Stimulated activated CD8-positive, alpha-beta memory T cell treated with anti-CD3 and anti-CD28 coated beads, Interleukin-4, amount 100 ng/mL, for 4 hours (primary cell): ENCODE measurements at places on chromosomes 7 and 10.

DNA sequence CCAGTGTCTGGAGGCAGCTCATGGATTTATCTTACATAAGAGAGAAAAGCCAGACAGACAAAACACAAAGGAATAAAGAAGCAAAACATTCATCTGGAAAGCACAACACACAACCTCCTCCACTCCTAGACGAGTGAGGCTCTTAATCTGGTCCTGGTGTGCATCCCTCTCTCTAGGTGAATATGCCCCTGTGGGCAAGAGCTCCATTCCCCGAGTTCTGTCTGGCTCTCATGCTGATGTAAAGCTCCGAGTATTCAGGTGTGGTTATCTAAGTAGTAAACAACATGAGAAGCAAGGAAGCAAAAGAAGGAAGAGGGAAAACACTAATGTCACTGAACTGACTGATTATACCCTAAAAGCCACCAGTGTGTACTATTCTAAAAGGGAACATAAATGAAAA lies 47.9 kb upstream of the FEZF1 start:
- no peak for DNase-seq

GRCh38 chr7:131265227-131265626 lies 62.4 kb upstream of the MKLN1 start:
- no peak for DNase-seq

DNA sequence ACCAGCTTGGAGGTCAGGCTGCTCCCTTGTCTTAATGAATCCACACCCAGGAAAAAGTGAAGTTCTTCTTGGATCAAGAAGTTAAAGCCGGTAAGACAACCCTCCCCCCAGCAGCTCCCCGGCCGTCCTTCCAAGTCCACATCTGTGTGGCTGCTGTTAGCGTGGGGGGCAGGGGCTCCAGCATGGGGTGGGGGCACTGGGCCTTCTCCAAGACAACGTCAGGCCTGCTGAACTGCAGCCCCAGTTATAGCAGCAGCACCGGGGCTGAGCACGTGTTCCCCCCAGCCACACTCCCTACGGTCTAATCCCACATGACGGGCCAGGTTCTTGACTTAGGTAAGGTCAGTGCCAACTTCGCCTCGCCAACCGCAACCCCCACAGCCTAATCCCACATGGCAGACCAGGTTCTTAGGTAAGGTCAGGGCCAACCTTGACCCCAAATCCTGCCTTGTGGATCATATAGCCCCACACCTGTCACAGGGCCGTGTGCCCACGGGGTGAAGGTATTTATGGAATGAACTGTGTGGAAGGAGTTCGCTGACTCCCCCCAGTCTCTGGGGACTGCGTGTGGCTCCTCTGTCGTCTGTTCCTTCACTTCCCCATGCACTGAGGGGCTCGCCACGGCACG lies 30.4 kb upstream of the EN2 start:
- no peak for DNase-seq

DNA sequence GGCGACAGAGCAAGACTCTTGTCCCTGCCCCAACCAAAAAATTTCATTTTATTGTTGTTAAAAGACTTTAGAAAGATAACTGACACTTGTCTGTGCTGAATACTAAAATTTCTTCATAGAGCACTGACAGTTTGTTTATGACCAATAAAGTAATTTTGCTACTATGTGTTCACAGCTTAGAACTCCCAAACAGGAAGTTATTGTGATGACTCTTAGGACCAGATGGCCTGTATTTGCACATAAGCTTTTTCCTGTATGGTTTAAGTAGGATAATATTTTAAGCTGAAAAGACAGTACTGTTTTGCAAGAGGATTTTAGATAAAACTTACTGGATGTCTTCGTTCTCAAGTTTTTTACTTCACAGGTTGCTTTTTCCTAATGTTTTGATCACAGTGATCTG lies 80.7 kb downstream of the MMRN2 start:
- DNase-seq = no peak

DNA sequence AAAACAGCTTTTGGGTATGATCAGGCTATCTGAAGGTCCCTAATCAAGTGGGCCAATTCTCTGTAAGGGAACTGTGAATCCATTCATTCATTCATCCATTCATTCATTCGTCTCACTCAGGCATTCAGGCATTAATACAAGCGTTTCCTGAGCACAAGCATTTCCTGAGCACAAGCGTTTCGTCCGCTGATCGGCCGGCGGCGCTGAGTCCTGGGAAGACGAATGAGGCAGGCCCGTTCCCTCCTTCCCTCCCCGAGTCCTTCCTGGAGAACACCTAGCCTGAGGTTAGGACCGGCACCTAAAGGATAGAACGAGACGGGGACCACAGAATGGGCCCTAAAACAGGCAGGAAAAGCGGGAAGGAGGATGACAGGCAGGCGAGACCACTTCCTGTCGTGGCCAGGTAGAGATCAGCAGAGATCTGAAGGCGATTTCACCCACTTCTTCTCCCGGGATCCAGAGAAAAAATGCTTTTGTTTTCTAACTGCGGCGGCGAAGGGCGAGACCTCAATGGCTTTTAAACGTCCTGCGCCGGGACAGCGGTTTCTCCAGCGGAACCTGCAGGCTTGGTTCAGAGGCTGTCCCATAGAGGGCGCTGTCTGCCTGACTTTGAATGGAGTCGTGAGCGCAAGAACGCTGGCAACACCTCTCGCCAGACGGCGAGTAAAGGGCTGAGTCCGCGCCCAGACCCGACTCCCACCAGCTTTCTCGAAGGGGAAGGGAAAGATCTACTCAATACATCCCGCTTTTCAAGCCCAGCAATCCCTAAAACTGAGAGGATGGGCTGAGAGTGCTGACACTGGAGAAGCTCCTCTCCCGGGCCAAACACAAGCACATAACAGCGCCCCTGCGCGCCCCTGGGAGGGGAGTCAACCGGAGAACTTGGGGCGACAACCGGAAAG lies 2.9 kb upstream of the HMX3 start:
- DNase-seq = peak; percentile 84

DNA sequence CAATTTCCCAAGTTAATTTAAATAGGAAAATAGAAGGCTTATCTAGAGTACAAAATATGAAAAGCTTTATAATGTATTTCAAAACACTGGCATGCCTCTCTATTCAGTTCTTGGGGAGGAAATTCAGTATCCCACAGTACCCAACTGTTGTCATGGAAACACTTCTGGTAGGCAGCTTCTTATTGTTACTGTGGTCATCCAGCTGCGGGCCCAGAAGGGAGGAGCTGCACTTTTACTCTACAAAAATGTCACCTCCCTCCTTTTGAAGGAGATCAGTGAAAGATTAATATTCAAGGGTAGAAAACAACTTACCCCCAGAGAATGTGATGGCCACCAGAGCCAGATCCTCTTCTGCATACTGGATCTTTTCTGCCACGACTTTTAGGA lies 202.8 kb downstream of the RAPGEF5 start:
- DNase-seq = no peak

GRCh38 chr10:125005312-125006187 lies 63.6 kb downstream of the ZRANB1 start:
- no peak for DNase-seq

GRCh38 chr7:18948521-18948920 lies 168.9 kb downstream of the TWIST1 start:
- no peak for DNase-seq

DNA sequence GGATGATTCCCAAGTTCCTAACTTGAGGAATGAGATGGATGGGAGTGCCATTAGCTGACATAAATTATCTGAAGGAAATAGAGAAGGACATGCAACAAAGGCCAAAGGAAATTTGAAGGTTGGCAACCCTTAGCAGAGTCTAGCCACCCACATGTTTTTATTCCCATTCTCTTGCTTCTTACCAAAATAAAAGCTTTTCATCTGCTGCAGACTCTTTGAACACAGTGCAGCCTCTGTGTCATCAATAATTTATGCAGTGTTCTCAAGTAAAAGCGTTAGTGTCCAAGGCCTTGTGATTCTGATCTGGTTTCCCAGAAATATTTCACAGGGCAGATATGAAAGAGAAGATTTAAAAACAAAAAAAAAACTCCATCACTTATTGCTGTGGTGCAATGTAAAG lies 98.5 kb downstream of the ST7 start:
- no peak for DNase-seq
